H7 (cell line): ENCODE measurements at places on chromosomes 2 and 18.

DNA sequence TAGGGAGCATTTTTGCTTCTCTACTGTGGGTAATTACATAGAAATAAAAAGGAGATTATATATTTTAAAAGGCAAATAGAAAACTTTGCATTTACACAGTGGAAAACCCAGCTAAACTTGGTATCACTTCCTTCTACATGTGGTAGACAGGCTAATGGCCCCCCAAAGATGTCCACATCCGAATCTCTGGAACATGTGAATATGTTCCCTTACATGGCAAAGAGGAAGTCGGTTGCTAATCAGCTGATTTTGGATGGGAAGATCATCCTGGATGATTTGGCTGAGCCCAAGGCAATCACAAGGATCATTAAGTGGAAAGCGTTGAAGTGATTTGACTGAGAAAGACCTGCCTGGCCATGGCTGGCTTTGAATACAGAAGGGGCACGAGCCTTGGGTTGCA is 26.2 kb downstream of the CREG2 start:
- DNase-seq, result no peak

- DNase-seq, result peak; percentile 23
Measured at GRCh38 chr2:119247844-119248271, 24.2 kb downstream of the STEAP3 start.

DNA sequence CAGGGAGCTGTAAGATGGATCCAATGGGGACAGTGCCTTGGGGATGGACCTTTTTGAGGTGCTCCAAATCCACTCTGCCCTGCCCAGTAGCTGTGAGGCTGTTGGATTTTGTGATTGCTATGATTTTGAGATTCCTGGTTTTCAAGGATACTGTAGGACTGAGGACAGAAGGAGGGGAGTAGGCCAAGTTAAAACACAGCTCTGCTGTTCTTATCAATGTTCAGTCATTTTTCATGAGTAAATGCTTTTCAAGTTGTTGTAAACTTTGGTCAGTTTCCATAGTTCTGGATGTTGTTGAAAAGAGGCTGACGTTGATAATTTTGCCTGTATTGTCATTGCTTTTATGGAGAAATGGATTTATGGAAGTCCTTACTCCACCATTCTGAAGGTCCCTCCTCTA is 361.2 kb downstream of the ZNF516 start:
- no peak for DNase-seq

GRCh38 chr2:119085613-119086012 is 72.9 kb downstream of the C1QL2 start:
- DNase-seq, result no peak

GRCh38 chr2:234313558-234313957 is 183.3 kb downstream of the ARL4C start:
- no peak for DNase-seq

DNA sequence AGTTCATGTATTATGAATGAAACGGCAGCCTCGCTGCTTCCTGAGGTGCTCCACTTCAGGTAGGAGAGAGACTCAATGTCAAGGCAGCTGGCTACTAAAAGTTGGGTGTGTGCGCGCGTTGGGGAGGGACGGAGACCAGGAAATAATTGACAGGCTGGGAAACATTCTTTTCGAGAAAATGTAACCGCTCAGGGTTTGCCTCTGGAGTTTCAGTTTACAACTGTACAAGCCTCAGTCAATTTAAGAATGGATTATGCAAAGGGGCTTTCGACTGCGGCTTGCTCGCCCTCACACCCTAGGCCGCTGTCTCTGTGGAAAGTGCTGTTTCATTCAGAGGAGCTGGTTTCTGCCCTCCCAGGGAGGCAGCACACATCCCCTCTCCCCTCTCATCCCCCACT is 4.4 kb upstream of the SPRED2 start:
- peak; percentile 51 for DNase-seq

- DNase-seq, result no peak
Measured at GRCh38 chr18:77127769-77128671, 4.6 kb downstream of the MBP start.

DNA sequence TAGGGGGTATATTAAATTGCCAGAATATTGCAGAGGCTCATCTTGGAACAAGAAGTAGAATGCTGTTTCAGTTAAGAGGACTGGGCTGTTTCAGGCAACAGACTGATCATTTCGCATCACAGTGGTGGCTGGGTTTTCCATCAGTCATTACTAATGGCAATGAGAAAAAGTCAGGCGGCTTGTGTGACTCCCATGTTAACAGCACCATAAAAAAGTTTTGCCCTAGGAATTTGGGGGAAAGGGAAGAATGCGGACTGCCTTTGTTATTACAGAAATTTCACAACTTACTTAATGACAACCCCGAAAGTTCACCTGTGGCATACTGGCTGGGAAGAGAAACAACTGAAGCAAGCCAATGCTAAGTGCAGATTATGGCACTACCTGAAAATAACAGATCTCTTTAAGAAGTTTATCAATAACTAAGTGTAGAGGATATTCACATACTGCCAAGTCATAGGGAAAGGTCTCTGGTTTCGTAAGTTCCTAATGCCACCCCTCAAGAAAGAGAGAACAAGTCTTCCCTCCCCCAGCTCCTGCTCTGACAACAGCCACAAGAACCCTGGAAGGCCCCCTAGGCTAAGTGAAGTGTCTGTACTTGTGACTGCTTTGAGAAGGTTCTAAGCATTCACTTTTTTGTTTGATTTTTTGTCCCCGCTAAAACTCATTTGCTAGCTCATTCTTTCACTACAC is 40.5 kb upstream of the AP1S3 start:
- no peak for DNase-seq

DNA sequence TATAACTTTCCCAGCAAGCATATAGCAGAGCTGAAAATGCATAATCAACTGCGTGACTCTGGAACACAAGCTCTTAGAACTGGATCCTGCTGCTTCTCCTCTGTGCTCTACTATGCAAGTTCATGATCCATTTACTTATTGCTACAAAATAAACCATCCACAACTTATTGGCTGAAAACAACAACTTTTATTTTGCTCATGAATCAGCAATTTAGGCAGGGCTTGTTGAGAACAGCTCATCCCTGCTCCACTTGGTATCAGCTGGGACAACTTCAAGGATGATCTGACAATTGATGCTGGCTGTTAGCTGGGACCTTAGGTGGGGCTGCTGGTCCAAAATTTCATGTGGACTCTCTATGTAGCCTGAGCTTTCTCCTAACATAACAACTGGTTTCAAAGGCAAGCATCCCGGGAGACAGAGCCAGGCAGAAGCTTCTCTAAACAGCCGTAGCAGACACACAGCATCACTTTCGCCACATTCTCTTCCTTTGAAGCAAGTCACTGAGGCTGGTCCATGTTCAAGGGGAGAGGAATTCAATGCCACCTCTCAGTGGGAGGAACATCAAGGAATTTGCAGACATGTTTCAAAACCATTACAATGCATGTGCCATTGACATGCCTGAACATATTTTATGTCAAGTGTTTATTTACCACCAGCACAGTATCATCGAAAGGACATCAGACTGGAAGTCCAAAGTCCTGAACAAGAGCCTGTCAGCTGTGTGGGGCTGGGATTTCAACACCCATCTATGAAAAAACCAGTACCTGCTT is 153.1 kb upstream of the PKDCC start:
- DNase-seq, result no peak

DNA sequence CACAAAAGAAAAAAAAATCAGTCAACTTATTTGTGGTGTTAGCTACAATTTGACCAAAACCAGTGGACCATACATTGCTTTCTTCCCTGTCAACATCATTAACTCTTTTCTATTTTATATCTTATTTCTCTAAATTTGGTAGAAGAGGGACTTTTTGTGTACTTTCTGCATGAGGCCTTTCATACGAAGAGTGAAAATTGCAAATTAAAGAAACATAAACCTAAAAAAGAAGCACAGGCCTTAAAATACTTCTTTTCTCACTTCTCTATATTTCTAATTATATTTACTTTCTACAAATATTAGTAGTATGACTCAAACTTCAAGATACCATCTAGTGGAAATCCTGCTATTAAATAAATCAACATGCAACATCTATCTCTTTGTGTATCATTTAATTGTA is 1073.4 kb upstream of the ZEB2 start:
- DNase-seq, result no peak

DNA sequence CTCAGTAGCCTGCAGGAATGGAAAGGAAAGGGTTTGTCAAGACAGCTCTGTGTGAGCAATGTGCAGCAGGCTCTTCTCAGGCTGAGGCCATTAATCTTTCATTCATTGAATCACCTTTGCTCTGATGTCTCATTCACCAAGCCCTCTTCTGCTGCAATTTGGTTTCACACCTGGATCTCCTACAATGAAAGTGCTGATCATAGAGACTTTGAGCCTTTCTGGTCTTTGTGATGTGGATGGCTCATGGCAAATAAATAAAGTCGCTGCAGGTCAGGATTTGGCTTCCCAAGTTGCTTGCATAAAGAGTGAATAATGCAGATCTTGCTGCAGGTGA is 95.8 kb upstream of the SPRED2 start:
- no peak for DNase-seq

DNA sequence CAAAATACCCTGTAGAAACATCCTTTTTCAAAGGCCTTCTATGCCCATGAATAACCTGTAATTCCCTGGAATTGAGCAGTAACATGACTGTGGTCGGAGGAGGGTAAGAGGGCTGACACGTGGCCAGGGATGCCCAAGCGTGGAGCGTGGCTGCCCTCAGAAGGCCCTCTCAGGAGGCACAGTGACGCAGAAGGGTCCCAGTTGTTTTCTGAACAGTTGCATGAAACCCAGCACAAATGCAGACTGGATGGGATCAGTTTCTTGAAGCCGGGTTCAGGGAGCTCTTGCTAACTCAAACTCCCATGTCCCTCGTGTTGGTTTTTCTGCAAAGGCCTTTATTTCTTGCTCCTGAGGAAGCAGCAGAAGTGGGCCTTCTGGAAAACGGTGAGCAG is 237.0 kb downstream of the ALPK2 start:
- peak; percentile 48 for DNase-seq

DNA sequence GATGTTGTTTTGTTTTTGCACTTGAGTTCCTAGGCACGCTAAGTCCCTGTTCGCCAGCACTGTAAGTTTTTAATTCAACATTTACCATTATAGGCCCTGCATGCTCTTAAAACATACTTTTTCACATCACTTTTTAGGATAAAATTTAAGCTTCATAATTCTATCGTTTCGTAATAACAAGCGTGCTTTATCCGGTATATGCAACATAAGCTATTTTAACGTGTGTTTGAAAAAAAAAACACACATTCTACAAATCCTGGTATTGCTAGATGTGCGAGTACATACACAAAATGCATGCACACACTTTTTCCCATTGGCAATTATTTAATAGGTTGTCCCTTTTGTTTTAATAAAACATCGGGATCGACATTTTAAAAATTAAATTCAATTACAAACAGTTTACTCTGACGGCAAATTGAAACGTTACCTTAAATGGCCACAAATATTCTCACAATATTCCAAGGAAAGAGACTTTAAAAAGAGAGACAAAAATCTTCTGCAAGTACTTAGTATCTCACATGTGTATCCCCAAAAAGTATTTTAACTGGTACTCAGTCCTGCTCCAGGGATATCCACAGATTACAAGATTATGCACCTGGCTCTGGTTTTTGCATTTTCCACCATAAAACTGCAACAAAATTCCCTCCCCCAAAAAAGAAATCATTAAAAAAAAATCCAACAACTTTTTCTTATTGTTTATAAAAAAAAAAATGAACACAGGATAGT is 1.0 kb upstream of the TCF4 start:
- no peak for DNase-seq

GRCh38 chr2:10402062-10402585 is 46.0 kb downstream of the ODC1 start:
- DNase-seq, result no peak

DNA sequence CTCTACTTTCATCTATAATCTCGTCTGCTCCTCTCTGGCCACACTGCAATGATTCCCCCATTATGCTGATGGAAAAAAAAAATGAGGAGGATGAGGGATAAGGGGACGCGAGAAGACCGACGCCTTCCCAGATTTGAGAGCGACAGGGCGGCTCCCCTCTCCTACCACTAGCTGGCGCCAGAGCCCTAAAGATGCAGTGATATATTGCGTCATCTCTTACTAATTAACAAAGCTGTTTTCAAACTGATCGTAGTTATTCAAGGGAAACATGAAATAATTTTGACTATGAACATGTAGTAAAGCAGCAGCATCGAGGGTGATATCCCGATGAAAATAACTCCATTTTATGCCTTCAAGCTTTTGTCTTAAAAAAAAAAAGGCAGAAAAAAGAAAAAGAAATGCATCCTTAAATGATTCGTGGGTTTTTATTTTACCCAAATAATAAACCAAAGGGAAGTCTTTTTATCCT is 48.0 kb upstream of the HNRNPA3 start:
- peak; percentile 68 for DNase-seq

GRCh38 chr2:29517413-29517812 is 402.2 kb downstream of the CLIP4 start:
- DNase-seq, result no peak

DNA sequence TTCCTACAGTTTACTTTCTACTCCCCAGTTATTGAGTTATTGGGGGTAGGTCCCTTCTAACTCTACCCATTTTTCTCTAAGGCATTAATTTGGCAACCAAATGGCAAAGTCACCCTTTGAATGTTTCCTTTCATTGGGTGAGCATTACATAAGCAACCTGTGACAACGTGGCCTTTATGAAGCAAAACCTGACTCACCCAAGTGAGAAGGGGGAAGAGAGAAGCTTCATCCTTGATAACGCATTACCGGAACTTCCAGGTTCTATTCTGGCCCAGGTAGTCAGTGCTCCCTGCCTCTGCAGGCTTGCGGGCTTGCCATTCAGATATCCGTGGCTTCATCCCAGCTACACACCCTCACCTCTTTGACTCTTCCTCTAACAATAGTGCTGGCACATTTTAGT is 39.1 kb upstream of the FAM124B start:
- DNase-seq, result no peak

GRCh38 chr2:216922175-216922780 is 62.4 kb upstream of the TNP1 start:
- no peak for DNase-seq

DNA sequence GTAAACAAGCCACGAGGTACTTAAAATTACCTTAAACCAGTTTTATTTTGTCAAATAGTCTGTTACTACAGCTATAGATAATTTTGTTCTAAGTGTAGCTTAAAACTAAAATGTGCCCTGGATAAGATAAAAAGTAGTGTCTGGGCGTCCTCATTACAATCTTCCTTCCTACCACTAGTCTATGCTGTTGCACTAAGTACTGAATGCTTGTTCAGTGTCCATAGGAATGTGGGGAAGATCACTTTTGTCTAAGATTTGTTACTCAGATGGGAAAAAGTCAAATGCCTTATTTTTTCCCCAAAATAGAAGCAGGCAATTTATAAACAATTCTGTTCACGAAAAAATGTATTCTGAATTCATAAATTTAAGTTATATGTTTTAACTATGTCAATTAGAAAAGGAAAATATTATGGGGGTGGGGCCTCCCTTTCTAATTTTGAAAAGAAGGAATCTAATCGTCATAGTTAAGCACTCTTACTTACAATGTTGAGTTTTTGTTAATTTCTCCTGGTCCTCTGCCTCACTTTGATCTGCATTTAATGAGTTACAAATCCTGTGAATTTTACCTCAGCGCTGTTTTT is 140.4 kb upstream of the VRK2 start:
- peak; percentile 27 for DNase-seq

DNA sequence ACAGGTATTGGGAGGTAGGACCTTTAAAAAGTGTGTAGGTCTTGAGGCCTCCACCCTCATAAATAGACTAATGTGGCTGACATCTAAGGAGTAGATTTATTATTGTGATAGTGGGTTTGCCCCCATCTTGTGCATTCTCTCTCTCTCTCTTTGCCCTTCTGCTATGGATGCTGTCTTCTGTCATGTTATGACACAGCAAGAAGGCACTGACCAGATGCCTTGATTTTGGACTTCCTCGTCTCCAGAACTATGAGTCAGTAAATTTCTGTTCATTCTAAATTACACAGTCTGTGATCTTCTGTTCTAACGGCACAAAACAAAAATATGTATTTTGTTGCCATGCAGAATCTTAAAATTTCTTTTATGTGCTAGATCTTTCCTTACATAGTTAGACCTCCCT is 66.9 kb downstream of the ATAD2B start:
- DNase-seq, result no peak
